Stimulated activated CD8-positive, alpha-beta memory T cell treated with anti-CD3 and anti-CD28 coated beads, Interleukin-4, amount 100 ng/mL, for 1 hour (primary cell): ENCODE measurements at places on chromosomes 6 and 20.
A peak's percentile ranks its signal among the peaks of the same experiment; 100 is the strongest.

DNA sequence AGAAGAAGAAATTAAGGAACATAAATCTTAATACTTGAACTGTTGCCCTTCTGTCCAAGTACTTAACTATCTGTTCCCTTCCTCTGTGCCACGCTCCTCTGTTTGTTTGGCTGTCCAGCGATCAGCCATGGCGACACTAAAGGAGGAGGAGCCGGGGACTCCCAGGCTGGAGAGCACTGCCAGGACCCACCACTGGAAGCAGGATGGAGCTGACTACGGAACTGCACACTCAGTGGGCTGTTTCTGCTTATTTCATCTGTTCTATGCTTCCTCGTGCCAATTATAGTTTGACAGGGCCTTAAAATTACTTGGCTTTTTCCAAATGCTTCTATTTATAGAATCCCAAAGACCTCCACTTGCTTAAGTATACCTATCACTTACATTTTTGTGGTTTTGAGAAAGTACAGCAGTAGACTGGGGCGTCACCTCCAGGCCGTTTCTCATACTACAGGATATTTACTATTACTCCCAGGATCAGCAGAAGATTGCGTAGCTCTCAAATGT is 17.1 kb downstream of the IRF4 start:
- DNase-seq: no peak

- DNase-seq: no peak
These were observed 830.9 kb upstream of the GJE1 start for GRCh38 chr6:141301779-141302178.

DNA sequence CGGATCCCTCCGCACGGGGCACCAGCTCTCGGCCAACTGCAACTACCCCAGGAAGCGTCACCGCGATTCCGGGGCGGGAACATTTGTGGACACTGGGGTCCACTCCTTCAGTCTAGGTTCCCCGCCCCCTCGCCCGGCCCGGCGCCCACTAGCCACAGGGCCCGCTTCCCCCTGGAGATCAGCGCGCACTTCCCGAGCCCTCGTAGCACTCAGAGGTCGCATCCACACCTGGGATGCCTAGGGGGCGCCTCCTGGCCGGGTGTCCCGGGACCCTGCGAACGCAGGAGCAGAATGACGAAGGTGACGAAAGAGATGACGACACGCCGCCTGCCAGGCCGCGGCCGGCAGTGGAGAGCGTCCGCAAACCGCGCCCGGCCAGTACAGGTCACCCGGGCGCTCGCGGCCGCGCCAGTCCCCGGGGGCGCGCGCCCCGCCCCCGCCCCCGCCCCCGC is 309 bp upstream of the AIG1 start:
- DNase-seq: peak; percentile 37

DNA sequence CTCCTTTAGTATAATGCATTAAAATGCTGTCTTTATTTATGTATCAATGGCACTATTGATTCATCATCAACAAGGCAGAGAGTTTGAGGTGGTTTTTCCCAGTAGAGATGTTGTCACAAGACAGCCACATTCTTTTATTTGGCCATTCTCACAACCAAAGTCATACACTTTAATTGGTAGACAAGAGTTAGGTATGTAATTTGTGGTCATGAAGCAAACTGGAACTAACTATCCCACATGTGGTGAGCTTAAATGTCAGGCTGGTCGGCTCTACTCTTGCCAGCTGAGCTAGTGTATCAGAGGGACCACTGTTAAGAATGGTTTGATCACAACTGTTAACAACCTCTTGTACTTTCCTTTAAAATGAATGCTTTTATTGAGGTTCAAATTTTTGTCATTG is 714.6 kb downstream of the CD109 start:
- DNase-seq: no peak

DNA sequence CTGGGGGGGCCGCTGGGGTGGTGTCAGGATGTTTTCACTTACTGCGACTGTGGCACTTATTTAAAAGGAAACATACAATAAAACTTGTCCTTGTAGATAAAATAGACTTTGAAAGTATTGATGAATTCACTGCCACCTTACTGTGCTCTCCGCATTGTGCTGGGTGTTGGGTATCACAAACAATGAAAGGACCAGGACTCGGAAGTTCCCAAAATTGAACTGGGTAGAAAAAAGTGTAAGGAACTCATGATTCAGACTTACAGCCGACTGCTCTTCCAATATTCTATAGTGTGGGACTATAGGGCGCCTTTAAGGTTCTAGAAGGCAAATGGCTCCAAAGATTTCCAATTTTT is 32.1 kb upstream of the ID4 start:
- no peak for DNase-seq

DNA sequence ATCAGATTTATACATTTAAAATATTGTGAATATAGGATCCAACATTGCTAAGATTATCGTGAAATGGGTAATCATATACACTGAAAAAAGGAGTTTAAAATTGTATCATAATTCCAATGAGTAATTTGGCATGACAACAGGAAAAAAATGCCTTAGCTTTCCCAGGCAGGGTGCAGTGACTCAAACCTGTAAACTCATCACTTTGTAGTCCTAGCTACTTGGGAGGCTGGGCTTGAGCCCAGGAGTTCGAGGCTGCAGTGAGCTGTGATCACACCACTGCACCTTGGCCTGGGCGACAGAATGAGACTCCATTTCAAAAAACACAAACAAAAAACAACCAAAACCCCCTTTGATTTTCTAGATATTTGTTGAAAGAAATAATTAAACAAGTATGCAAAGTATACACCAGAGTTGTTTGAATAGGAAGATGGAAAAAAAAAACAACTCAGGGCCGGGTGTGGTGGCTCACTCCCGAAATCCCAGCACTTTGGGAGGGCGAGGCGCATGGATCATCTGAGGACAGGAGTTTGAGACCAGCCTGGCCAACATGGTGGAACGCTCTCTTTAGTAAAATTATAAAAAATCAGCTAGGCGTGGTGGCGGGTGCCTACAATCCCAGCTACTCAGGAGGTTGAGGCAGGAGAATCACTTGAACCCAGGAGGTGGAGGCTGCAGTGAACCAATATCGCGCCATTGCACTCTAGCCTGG is 98.7 kb downstream of the TRERF1 start:
- no peak for DNase-seq

DNA sequence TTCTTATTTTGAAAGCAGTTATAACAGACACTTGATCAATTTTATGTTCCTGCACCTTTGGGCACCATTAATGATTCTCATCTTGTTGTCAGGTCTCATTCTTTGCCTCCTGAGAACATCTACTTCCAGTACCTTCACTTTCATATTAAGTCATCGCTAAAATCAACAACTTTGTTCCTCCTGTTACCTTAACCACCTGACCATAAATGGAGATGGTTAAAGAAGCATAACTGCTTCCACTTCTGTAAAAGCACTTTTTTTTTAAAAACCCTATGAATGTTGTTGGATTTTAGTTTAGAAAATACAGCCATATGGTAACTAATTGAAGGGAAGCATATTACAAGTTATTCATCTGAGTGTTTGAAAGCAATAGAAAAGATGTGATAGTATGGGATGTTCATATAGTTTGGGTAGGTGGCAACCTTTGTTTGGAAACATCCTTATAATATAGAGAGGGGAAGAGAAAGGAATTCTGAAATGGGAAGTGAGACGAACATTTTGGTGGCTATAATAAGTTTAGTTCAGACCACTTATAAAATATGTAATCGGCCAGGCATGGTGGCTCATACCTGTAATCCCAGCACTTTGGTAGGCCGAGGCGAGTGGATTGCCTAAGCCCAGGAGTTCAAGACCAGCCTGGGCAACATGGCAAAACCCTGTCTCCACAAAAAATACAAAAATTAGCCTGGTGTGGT is 53.9 kb downstream of the AFG1L start:
- no peak for DNase-seq

GRCh38 chr6:112636650-112637262 is 289.6 kb downstream of the RFPL4B start:
- DNase-seq: no peak

- no peak for DNase-seq
These were observed 113.4 kb downstream of the SCP2D1 start for GRCh38 chr20:18926965-18927364.

- DNase-seq: no peak
These were observed 646 bp downstream of the RPS6KA2 start for GRCh38 chr6:166626177-166627032.

GRCh38 chr6:123454448-123454847 is 182.3 kb downstream of the TRDN start:
- DNase-seq: no peak

- DNase-seq: no peak
These were observed 98.0 kb downstream of the ZFP64 start for GRCh38 chr20:52093575-52093974.

DNA sequence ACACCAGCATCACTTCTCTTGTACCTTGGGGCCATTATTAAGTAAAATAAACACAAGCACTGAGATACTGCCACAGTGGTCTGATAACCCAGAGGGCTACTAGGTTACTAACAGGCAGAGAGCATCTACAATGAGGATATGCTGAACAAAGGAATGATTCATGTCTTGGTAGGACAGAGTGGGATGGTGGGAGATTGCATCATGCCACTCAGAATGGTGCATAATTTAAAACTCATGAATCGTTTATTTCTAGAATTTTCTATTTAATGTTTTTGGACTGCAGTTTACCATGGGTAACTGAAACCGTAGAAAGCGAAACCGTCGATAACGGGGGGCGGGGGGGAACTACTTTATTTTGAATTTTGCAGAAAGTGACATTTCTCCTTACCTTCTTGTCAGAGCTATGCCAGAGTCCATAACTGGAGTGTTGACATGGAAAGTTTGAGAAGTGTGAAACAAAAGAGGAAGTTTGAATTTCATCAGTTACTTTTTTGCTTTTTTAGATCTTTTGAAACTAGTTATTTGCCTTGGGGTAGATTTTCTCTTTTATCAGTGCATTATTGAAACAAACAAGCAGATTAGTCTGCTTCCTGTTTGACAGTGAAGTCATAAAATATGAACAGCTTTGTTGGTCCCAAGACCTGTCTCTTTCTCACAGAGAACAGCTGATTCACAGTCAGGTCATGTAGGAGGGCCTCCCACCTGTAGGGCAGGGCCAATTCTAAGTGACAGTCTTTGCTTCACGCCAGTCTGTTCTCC is 124.9 kb downstream of the KLHL32 start:
- no peak for DNase-seq

DNA sequence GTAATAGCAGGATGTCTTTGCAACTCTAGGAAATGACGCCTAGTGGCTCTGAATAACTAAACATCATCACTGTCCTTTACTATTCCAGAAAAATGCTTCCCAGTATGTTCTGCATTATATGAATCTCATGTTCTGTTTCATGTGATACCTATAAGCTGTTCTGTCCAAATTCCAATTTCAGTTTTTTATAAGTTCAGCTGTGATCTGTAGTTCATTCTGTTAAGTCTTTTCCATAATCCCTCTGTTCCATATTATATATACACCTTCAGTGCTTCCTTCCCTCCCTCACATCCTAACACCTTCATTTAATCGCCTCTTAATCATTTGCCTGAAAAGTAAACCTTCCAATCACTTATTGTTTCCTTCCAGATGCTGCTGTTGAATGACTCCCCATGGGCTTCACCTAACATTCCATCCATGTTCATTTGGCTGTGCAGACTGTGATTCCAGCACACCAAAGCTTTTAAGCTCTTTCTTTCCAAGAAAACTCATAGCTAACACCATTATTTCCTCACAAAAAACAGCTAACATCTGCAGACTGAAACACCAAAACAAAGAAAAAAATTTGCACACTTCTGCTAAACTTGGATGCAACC is 18.6 kb downstream of the HMGCLL1 start:
- DNase-seq: no peak

- no peak for DNase-seq
These were observed 10.8 kb downstream of the BPIFA2 start for GRCh38 chr20:33178726-33179125.

GRCh38 chr6:46090115-46091079 is 39.4 kb upstream of the ENPP4 start:
- peak; percentile 38 for DNase-seq

DNA sequence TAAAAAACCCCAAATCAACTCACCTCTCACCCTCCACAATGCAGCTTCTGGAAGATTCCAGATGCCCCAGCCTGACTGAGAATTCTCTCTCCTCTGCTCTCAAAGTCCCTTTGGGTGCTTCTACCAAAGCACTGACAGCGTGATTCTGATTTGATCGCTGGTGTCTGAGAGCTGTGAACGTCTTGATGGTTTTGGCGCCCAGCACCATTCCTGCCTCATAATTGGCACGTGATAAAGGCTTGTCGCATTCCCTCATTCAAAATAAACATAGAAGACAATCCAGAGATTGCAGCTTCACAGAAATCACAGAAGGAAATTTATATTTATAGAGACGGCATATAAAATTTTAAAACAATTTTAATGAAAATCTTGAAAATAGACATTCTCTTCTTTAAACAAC is 24.1 kb upstream of the ECI2 start:
- DNase-seq: no peak

DNA sequence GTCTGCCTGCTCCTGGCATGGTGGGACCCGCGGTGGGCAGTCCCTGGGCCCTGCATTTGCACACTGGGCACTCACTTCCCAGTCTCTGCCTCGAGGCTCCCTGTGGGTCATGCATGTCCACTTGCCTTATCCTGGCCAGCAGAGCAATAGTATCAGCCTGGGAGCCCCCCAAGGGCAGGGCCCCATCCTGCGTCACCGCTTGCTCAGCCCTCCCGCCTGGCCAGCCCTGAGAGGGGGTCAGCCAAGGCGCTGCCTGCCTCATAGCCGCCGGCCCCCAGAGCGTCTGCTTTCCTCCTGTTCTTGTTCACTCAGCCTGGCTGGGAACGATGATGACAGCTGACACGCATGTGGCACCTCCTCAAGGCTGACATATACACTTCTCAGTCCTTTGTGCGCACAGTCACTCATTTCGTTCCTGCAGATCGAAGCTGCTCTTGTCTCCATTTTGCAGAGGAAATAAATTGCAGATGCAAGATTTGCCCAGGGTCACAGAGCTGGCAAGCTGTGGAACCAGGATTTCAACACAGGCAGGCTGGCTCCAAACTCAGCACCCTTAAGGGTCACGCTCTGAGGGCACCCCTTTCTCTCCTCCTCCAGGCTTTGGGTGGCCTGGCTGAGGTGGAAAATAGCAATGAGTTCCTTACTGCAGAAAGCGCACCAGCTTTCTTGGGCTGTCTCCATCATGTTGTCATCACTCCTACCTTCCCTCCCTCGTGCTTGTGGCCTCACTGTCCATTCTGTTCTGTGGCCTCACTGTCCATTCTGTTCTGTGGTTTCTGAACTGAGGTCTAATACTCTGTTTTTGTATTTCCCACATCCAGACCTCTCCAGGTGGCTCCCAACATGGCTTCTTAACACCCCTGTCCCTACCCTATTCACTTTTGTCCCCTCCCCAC is 17.2 kb downstream of the KCNK17 start:
- no peak for DNase-seq
